ENCODE measurements at places on chromosomes 1 and 21. TPM values are rescaled to one million over a fixed set of nuclear protein-coding genes. Genes with fewer than 3 reads are reported as not detected.

- DNase-seq, result no peak
These were observed 42.6 kb upstream of the ADGRL2 start for GRCh38 chr1:81758181-81758580.

SPOCD1 gene
- 12.4 TPM for total RNA-seq

LENEP gene
- total RNA-seq, result 1.7 TPM

GRCh38 chr1:6519491-6519934, 28.0 kb upstream of the PLEKHG5 start:
- DNase-seq, result no peak

DNA sequence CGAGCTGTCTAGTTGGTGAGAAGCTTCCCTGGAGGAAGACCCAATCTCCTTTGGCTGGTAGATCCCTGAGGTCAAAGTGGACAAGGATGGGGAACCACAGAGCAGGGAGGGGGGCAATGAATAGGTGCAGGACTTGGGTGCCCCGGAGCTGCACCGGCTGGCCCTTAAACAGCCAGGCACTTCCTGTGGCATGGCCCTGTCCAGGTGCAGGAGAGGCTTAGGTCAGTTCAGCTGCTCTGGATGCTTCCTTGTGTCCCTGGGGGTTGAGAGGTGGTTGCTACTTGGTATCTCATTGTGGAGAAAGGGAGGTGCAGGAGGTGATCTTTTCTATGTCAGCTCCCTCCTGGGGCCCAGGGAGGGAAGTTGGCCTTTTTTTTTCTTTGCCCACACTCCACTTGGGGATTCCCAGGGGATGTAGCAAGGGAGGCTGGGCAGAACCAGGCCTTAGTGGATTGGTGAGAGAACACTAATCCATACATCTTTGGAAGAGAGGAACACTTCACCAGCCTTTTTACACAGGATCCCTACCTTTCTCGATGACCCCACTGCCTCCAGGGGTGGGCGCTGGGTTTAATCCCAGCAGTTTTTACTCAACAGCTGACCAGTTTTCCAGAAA, 1.2 kb upstream of the ST3GAL3 start:
- peak; percentile 23 for DNase-seq
